CD4-positive, alpha-beta T cell treated with Interleukin-6 at 100 ng/mL for 8 hours (primary cell): ENCODE measurements at places on chromosomes 7 and 10.

DNA sequence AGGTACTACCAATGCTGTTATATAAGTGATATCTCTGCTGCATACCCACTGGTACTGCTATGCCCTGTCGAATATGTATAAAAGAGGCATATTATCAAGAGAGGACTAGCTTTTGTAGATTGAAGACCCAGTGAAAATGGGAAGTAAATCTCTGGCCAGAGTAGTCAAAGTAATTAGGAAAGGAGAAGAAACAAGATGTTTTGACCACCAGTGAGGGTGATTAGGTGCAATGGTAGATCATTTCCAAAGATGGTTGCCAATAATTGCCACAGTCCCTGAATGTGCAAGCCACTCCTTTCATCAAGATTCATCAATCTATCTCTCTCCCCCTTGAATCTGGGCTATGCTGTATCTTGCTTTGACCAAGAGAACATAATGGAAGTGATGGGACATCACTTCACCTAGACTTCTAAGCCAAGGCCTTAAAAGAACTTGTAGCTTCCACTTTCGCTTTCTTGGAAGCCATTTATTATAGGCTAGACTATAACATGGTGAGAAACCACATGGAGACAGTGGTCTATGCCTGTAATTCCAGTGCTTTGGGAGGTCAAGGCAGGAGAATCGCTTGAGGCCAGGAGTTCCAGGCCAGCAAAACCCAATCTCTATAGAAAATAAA lies 52.6 kb upstream of the ST8SIA6 start:
- DNase-seq = no peak

GRCh38 chr7:142438235-142438922 lies 180.5 kb upstream of the PRSS58 start:
- peak; percentile 24 for DNase-seq

DNA sequence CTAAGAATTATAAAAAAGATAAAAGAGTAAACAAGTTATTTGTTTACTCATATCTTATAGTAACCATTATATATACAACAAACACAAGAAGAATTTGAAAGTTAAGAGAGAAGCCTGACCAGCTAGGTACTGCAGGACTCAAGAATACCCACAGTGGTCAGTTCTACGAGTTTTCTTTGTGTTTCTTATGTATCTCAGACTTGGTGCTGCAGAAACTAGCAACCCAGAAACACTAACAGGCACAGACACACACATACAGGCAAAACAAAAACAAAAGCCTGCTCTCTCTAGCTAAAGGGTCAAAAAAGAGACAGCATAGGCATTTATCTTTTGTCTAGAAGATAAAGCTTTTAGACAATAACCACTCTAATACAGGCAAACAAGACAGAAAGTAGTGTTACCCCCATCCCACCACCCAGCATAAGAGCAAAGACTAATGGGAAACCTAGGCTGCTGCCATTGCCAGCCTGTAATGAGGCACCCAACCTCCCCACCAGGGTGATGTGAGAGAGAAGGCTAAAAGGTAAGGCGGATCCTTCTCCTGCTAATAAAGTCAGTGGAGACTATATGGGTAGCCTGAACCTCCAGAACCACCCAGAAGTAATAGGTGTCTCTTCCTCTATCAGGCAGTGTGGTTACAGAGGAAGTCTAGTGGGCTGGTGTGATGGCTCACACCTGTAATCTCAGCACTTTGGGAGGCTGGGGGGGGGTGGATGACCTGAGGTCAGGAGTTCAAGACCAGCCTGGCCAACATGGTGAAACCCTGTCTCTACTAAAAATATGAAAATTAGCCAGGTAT lies 113.9 kb downstream of the DNAJC1 start:
- DNase-seq = no peak

DNA sequence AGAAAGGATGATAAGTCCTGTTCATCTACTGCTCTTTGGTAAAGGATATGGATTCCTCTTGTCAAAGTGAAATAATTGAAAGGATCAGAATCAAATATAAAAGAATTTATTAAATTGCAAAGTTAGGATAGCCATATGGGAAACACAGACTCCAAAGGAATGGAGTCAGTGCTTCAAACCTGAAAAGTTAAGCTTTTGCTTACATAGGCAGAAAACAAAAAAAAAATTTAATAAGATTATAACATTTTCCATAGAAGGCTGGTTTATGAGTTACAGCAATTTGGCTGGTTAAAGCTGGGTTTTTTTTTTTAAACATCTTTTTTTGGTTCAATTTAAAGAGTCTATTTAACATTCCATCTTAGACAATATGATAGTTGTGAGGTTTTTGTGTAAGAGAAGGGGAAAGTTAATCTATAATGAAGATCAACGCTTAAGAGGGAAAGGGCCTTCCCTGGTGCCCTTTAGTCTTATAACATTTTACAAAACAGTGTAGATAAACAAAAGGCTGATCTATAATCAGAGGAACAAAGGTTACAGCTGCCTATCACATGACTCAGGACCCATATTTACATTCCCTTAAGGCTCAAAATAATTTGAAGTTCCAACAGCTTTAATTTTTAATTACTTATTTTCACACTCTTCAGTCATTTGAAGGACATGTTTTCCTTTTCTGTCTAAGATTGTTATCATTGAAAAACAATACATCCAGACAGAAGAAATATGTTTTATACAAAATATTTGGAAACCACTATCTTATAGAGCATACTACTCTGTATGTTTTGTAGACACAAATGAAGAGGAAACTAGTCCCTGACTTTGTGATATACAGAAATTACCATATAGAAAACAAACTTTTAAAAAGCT lies 234.3 kb upstream of the MBL2 start:
- no peak for DNase-seq

GRCh38 chr7:96723622-96724021 lies 14.0 kb upstream of the SEM1 start:
- no peak for DNase-seq
